IPS DF 6.9 (cell line): ENCODE measurements at places on chromosomes 13 and 19.

- no peak for DNase-seq
- no peaks in the 10 kb centered on the region for H3K4me1 ChIP-seq
- no peak overlapping the region for H3K27ac ChIP-seq
Measured at GRCh38 chr19:27758626-27759505, 1454.1 kb downstream of the UQCRFS1 start.

DNA sequence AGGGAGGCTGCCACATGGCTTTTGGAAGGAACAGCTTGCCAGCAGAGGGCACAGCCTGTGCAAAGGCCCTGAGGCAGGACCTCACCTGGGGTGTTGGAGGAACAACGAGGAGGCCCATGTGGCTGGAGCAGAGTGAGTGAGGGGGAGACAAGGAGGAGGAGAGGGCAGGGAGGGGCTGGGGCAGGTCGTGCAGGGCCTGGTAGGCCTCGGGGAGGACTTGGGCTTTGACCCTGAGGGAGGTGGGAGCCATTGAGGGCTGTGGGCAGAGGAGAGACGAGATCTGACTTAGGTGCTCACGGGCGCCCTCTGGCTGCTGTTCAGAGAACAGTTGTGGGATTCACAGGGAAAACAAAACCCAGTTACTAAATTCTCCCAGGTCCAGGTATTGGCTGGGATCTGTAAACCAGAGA, 25.2 kb downstream of the ZNRF4 start:
- no peaks in the 10 kb centered on the region for H3K36me3 ChIP-seq
- H3K27me3 ChIP-seq = no peaks in the 10 kb centered on the region
- H3K4me3 ChIP-seq = no peak overlapping the region
- DNase-seq = no peak
- H3K4me1 ChIP-seq = no peaks in the 10 kb centered on the region
- H3K27ac ChIP-seq = no peak overlapping the region

DNA sequence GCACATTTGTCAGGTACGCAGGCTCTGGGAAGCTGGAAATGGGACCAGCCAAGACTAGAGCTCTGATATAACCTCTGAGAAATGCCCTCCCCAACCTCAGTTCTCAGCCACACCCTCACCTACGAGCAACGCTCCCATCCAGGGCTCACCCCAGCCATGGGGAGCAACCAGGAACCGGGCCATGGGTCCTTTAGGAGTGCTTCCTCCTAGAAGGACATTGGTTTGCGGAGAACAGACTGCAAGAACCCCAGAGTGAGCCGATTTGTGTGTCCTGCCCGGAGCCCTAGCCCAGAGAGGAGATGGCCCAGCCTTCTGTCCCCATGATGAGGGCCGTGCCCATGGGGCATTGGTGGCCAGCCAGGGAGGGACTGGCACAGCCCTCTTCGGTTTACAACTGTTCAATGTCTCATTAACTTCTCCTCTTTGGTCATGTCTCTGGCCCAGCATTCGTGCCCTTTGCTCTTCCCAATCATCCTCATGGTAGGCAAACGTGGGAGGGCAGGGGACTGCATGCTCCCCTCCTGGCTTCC, 32.9 kb upstream of the IGSF23 start:
- no peak for DNase-seq
- no peaks in the 10 kb centered on the region for H3K36me3 ChIP-seq
- no peaks in the 10 kb centered on the region for H3K4me1 ChIP-seq
- H3K27me3 ChIP-seq = no peaks in the 10 kb centered on the region
- no peak overlapping the region for H3K4me3 ChIP-seq

GRCh38 chr19:28244966-28245365, 968.0 kb downstream of the UQCRFS1 start:
- DNase-seq = no peak
- H3K27ac ChIP-seq = no peak overlapping the region
- H3K36me3 ChIP-seq = no peaks in the 10 kb centered on the region
- H3K4me3 ChIP-seq = no peak overlapping the region

- no peak overlapping the region for H3K4me3 ChIP-seq
- no peaks in the 10 kb centered on the region for H3K27me3 ChIP-seq
- DNase-seq = peak; percentile 67
- H3K27ac ChIP-seq = no peak overlapping the region
Measured at GRCh38 chr13:102091231-102091630, 310.6 kb downstream of the FGF14 start.

- peaks cover 12% of the 10 kb centered on the region for H3K36me3 ChIP-seq
- no peak for DNase-seq
- H3K27me3 ChIP-seq = no peaks in the 10 kb centered on the region
Measured at GRCh38 chr19:10333758-10334587, 644 bp upstream of the RAVER1 start.

DNA sequence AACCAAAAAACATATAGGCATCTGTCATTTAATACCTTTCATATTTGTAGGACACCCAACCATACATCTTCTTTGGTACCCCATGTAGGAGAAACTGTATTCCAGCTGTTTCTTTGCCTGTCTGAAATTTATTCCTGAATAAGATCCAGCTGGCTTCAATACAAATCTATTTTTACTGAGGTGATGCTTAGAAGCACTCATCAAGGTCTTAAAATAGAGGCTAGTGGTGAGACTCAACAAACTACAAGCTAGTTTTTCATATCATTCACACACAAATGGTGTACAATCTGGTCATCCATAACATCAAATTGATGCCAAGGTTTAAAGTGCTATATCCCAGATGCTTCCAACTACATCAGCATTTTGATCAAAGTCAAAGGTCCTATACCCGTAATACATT, 1071.3 kb upstream of the MIR17HG start:
- H3K27me3 ChIP-seq = no peaks in the 10 kb centered on the region
- H3K36me3 ChIP-seq = no peaks in the 10 kb centered on the region

DNA sequence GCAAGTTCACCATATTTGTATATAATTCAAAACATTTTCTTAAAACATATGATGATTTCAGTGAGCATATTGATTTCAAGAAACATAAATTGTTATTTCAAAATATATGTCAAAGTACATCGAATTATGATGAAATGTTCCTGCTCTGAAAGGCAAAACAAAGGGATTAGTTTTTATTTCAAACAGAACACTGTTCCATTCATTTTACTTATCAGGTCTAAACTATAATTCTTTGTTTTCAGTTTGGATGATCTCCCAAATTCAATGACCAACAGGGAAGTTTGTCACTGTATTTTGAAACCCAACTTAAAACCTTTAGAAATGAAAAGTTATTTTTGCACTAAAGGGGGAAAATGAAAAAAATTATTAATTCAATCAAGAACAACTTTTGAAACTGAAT, 610.2 kb downstream of the SLITRK1 start:
- no peak overlapping the region for H3K27ac ChIP-seq
- H3K4me1 ChIP-seq = 0 out of 2 replicates have a peak, but pooled peaks cover 2% of the 10 kb centered on the region
- no peak for DNase-seq
- no peaks in the 10 kb centered on the region for H3K36me3 ChIP-seq

- DNase-seq = no peak
- no peaks in the 10 kb centered on the region for H3K27me3 ChIP-seq
- H3K27ac ChIP-seq = no peak overlapping the region
- no peak overlapping the region for H3K4me3 ChIP-seq
- H3K36me3 ChIP-seq = no peaks in the 10 kb centered on the region
Measured at GRCh38 chr13:43822969-43823368, 36.2 kb upstream of the ENOX1 start.

DNA sequence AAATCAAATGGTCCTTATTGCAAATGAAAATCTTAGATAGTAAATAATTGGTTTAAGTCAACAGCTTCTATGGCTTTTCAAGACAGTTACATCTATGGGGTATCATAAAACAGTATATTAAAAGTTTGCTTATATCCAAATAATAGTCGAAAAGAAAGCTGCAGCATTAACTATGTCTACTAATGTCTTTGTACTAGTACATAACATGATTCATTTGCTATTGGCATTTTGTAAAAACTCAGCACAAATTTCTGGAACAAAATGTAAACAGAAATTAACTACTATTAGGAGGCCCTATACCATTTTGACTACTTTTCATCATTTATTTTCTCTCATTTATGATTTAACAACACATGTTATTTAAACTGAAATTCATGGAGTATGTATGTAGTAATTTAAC, 1435.2 kb upstream of the PRR20A start:
- no peaks in the 10 kb centered on the region for H3K27me3 ChIP-seq
- no peak overlapping the region for H3K4me3 ChIP-seq
- H3K27ac ChIP-seq = no peak overlapping the region
- no peaks in the 10 kb centered on the region for H3K36me3 ChIP-seq
- H3K4me1 ChIP-seq = no peaks in the 10 kb centered on the region

DNA sequence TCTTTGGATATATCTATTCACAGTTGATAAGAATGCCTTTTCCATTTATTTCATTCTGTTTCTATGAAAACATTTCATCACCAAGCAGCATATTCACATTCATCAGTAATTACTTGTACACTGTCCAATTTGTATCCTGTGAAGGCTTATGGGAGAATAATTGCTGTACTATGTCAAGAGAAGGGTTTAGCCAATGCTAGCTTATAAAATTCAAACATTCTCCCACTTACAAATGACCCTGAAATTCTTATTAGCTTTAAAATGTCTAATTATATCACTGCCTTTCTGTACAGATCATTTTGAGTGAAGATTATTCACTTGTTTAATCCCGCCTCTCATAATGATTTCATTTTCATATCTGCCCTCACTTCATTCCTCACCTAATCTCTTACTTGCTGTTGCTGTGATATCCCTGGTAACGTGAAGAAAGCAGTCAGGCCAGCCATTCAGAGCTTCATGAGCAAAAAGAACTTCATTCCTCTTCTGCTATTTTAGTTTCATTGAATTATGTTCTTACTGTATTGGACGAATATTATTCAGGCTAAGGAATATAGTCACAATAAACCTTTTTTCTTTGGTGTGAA, 778.7 kb downstream of the OLFM4 start:
- H3K36me3 ChIP-seq = no peaks in the 10 kb centered on the region
- DNase-seq = no peak
- H3K4me1 ChIP-seq = no peaks in the 10 kb centered on the region
- no peak overlapping the region for H3K4me3 ChIP-seq

DNA sequence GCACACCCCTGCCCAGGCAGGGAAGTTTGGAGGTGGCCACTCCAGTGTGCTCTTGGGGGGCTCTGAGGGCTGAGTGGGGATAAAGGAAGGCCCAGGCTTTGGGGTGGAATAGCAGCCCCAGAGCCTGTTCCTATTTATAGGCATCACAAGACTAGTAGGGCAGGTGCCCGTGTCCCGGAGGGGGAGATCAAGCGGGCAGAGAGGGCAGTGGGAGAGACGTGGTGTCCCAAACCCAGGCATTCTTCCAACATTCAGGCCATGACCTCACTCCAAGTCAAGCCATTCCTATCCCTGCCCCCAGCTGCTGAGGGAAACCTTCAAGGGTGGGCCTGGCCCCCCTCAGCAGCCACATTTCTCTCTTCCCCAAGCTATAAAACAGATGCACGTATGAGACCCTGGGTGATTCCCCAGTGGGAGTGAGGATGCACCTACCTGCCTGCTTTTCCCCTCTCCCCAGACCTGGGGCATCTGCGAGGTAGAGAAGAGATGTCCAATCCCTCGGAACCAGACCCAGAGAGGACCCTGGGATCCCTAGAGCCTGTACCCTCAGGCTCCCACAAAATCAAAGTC, 3.9 kb downstream of the WIZ start:
- H3K4me1 ChIP-seq = peaks cover 3% of the 10 kb centered on the region
- DNase-seq = no peak
- H3K4me3 ChIP-seq = no peak overlapping the region
- no peak overlapping the region for H3K27ac ChIP-seq
- H3K36me3 ChIP-seq = no peaks in the 10 kb centered on the region

DNA sequence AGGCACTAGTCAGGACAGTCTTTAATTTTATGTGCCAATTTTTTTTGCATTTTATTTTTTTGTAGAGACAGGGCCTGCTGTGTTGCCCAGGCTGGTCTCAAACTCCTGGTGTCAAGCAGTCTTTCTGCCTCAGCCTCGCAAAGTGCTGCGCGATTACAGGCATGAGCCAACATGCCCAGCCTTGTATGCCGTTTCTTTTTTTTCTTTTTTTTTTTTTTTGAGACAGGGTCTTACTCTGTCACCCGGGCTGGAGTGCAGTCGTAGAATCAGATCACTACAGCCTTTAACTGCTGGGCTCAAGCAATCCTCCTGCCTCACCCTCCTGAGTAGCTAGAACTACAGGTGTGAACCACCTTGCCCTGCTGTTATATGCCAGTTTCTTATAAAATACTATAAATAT, 26.4 kb downstream of the BORA start:
- DNase-seq = no peak
- peaks cover 7% of the 10 kb centered on the region; the same call in 1 of the 2 replicates for H3K36me3 ChIP-seq
- no peak overlapping the region for H3K4me3 ChIP-seq
- H3K4me1 ChIP-seq = no peaks in the 10 kb centered on the region
- H3K27ac ChIP-seq = no peak overlapping the region

DNA sequence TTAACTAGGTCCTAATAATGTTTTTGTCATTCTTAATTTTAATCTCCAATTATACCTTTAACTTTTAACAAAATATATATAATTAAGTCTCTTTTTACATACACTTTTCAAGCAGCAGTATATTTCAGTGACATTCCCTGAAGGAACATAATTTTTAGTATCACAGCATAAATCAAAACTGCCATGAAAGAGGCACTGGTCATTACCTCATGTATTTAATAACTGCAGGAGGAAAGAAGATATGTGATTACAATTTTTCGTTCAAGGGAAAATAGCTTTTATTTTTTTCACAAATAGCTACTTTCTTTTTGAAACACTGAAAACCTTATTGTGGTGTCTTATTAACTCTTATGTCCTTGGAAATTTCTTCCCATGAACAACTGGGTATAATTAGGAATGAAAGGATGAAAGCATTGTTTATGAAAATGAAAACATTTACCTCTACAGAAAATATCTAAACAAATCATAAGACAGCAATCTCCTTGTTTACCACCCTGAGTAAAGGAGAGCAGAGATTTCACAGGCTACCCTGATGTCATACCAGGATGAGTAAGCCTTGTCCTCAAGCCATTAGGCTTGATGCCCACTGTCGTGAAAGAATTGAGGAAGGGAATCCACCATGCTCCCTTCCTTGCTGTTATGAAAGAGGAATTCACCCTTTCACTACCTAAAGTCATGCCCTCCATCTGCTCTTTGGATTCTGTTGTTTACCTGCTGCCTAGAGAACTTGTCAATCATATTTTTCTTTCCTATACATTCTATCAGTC, 877.2 kb upstream of the PCDH20 start:
- no peak overlapping the region for H3K27ac ChIP-seq
- H3K36me3 ChIP-seq = no peaks in the 10 kb centered on the region
- H3K27me3 ChIP-seq = no peaks in the 10 kb centered on the region
- no peak for DNase-seq
- no peaks in the 10 kb centered on the region for H3K4me1 ChIP-seq

DNA sequence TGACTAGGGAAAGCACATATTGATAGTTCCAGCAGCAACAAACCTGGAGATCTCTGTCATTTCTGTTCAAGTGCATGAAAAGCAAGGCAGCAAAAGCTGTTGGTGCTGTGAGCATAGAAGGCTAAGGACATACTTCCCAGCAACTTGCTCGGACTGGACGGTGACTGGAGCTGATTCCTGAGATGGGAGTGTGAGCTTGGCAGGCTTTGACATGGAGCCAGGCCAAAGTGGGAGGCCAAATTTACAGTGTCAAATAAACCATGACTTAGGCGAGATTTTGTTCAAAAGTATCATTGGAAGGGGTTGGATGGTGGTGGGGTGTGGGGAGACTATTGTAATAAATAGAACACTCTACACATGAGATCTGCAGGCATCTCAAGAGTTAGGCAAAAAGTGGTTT, 5.9 kb upstream of the ARGLU1 start:
- DNase-seq = no peak
- H3K27me3 ChIP-seq = no peaks in the 10 kb centered on the region
- H3K27ac ChIP-seq = no peak overlapping the region
- H3K4me3 ChIP-seq = no peak overlapping the region
